Ascending aorta (tissue), 2 donors: ENCODE measurements at places on chromosomes 2 and 18. TPM values are rescaled to one million over a fixed set of nuclear protein-coding genes. Genes with fewer than 3 reads are reported as not detected.

GRCh38 chr2:75548036-75548573, 12.6 kb downstream of the EVA1A start:
- no peak for DNase-seq

The GULP1 gene
- 67.8 TPM for total RNA-seq

DNA sequence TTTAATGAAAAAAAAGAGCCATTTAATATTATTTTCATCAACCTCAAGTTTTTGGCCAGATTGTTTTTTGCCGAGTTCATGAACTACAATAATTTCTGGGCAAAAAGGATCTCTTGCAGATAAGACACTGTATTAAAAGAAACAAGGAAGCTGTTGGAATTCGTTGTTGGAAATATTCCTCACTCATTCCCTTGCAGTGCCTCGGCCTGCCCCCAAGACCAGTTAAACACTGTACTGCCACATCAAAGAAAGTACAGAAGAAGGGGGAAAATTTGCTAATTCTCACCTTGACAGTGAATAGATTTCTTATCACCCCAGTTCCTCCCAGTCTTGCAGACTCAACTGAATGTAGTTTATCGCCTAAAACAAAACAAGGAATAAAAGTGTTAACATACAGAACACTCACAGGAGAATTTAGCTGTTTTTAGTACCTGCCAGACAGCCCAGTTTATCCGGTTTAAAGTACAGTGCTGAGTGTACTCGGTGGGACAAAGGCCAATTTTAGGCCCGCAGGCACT, 1.2 kb downstream of the IDH1 start:
- DNase-seq: no peak

- DNase-seq: no peak
Measured at GRCh38 chr2:74264281-74264680, 65.9 kb downstream of the MTHFD2 start.

DNA sequence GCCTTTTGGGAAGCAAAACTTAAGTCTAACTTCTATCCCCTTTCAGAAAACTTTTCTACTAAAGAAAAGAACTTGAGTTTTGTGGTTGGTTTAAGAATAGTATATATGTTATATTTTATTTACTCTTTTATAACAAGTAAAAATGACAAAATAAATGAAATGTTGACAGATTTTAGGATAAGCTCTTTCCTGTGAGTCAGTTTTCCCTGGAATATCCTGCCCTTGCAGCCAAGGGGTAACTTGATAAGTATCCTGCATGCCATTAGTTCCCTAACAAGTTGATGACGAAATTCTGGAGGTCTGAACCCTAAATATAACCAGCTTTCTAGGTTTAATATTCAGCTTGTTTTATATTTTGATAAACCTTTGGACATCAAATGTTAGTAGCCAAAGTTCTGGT, 7.3 kb upstream of the HTR2B start:
- DNase-seq: no peak

The CRYGC gene
- not detected for total RNA-seq

DNA sequence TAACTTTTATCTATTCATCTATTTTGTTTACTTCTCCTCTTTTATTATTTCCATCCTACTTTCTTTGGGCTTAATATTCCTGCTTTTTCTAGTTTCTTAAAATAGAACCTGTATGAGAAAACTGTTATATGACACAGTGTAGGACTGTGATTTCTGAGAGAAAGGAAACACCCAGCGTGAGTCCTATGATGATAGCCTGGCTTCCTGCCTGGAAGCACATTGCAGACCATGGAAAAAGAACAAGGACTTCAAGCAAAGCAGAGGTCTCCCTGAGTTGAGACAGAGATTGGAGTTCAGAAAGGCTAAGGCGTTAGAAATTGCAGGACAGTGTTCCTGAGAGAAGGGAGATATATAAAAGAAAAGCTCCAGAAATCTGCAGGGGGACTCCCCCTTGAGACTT, 7.8 kb downstream of the RBM44 start:
- DNase-seq: no peak

DNA sequence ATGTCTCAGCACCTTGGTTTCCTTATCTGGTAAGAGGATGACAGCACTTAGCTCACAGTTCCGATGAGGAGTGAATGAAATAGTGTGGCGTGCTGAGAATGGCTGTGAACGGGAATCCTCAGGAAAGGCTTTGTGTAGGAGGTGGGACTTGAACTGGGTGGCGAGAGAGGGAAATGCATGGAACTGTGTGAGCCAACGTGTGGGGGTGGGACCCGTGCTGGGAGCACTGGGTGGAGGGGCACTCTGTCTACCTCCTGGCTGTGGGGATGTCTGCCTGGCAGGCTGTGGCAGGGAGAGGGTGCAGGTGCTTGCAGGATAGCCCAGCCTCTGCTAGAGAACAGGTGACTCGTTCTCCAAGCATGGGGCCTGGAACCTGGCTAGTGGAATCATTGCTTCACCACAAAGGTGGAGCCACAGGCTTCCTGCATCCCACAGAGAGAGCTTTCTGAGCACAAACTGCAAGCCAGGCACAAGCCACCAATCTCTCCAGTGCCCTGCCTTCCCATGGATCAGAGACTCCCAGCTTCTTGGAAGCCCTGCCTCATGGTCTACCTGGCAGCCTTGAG, 145.2 kb downstream of the CELF4 start:
- DNase-seq: no peak

DNA sequence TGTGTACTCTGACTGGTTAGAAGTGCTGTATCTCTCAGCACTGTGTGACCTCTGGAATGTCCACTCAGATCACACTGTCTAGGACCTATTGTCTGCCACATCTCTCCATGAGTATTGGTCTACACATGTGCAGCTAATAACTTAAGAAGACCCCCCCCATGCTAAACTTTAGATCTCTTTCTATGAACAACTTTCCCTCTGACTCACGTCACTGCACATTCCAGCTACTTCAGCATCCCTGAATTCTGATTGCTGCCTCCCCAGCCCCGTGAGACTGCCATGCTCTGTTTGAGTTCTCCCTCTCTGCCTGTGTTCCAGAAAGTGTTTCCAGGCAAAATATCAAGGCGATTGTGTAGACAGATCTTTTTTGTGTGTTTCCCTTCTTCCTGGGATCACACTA, 41.8 kb downstream of the RAPGEF4 start:
- no peak for DNase-seq

DNA sequence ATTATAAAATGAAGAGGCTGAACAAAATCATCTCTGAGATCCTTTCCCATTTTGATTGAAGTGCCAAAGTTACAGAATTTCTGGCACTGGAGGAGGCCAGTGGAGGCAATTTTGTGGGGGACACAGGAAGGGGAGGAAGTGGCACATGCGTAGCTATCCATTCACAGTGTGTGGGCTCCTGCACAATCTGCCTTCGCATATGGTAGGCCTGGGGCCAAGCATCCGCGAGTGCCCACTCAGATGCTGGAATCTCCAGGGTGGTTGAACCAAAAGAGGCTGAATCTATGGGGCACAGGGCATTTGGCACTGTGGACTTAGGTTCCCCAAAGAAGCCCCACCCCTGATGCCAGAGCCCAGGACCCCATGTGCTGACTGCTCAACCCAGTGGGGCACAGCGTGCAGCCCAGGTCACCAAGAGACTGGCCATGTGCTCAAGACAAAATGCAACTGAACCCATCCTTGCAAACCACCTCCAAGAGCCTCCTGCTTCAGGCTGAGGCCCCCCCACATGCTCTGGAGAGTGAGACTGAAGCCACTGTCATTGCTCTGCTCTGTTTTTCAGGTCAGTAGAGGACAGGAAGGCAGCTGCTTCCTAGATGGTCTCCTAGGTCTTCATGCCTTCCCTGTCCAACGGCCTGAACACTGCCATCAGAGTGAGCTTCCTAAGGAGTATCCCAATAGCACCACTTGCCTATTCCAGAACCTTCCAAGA, 28.5 kb downstream of the ST8SIA5 start:
- no peak for DNase-seq

- DNase-seq: no peak
Measured at GRCh38 chr2:68765739-68766375, 31.2 kb downstream of the ARHGAP25 start.

The NGEF gene
- total RNA-seq: 0.43 TPM

The GALNT14 gene
- total RNA-seq: not detected

- no peak for DNase-seq
Measured at GRCh38 chr2:81545626-81546025, 1241.1 kb upstream of the LRRTM1 start.

DNA sequence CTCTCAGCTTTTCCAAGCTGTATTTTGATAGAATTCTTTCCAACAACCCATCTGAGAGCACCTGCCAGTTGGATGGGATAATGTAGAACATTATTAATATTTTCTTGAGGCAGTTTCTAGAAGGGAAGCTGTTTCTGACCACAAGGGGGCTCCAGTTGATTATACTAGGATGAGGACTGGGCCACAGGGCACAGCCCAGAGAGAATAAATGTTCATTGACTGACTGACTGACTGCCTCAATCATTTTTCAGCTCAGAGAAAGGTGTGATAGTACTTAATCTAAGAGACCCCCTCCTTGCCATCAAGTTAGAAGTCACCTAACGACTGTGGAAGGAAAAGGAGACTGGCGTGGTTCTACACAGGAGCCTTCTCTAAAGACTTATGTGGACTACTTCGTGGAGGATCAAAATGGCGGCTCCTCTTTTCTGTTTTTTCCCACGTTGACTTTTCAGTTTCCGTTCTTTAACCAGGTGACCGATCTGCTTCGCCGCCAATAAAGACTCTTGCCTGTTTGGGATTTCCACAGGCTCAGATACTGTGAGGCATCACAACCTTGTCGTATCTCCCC, 31.9 kb upstream of the CREG2 start:
- DNase-seq: no peak

GRCh38 chr2:2747797-2748301, 416.8 kb upstream of the MYT1L start:
- DNase-seq: peak; percentile 46

DNA sequence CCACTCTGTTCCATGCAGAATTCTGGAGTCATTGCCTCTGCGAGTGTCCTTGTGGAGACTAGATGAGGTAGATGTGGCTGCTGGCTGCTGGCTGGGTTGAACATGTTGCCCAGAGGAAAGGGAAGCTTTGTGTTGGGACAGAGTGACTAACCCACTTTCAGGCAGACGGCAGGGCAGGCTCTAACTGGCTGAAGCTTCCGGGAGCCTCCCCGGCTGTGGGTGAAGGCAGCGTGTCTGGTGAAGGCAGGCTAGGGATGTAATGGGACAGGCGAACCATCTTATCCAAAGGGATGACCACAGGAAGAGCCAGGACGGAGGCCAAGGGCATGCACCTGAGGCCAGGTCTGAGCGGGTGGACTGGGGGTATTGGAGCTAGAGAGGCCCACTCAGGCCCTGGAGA, 16.0 kb downstream of the ASPRV1 start:
- no peak for DNase-seq

- no peak for DNase-seq
Measured at GRCh38 chr2:178277741-178278197, 83.5 kb downstream of the OSBPL6 start.

GRCh38 chr2:191538334-191538903, 139.5 kb upstream of the NABP1 start:
- no peak for DNase-seq

The HSBP1L1 gene
- 1.3 TPM for total RNA-seq

DNA sequence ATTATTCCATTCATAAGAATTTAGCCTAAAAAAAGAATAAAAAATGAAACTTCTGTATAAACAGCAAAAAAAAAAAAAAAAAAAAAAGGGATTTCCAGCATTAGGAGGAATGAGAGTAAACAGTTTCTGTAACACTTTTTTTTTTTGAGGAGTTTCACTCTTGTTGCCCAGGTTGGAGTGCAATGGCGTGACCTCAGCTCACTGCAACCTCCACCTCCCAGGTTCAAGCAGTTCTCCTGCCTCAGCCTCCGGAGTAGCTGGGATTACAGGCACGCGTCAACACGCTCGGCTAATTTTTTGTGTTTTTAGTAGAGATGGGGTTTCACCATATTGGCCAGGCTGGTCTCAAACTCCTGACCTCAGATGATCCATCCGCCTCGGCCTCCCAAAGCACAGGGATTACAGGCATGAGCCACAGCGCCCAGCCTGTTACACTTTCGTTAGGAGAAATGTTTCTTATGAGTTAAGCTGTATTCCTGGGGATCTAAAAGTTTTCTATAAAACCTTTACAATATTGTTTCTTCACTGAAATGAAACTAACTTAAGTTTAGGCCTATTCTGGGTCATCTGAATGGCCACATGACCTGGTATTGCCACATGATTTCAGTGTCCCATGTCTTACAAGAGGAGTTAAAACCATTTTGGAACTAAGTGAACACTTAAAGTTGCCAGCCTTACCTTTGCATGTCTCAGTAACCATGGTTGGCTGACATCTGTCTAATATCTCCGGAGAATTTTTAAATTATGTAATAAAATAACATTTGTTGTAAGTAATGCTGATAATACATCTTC, 17.5 kb downstream of the SMAD2 start:
- no peak for DNase-seq

DNA sequence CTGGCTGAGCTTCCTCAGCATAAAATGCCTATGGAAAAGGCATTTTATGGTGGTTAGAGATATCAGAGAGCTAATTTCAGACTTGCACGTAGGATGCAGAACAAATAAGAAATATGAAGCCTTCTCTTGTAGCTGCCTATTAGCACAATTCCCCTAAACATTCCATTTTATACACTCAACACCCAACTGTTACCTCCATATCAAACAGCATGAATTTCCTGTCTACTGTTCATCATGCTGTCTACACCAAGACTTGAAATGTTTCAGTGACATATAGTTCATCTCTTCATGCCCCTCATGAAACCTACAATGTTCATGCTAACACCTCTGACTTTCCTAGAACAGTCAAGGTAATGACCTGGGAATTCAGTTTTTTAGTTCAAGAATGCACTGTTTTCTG, 249.9 kb downstream of the PIEZO2 start:
- no peak for DNase-seq

The KCNF1 gene
- not detected for total RNA-seq

DNA sequence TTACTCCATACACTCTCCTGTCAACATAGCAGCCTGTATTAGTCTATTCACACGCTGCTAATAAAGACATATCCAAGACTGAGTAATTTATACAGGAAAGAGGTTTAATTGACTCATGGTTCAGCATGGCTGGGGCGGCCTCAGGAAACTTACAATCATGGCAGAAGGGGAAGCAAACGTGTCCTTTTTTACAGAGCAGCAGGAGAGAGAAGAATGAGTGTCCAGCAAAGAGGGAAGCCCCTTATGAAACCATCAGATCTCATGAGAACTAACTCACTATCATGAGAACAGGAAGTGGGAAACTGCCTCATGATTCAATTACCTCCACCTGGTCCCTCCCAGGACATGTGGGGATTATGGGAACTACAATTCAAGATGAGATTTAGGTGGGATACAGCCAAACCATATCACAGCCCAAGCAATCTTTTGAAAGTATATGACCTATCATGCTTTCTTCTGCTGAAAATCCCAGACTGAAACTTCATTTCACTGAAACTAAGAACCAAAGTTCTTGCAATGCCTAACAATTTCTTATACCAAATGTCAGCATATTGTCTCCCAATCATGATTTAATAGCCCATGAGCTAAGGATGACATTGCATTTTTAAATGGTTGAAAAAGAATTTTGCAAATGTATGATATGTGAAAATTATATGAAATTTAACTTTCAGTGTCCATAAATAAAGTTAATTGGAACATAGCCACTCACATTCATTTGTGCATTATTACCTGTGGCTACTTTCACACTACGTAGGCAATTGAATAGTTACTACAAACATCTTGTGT, 686.8 kb upstream of the ZEB2 start:
- no peak for DNase-seq

The RETREG2 gene
- 83.5 TPM for total RNA-seq
